ENCODE measurements at places on chromosomes 4 and X.
A peak's percentile ranks its signal among the peaks of the same experiment; 100 is the strongest.

- no peak overlapping the region for H3K27ac ChIP-seq
- H3K4me3 ChIP-seq, result no peak overlapping the region
- no peaks in the 10 kb centered on the region for H3K36me3 ChIP-seq
- H3K4me1 ChIP-seq, result no peaks in the 10 kb centered on the region
- no peak for DNase-seq
- peaks cover 6% of the 10 kb centered on the region for H3K27me3 ChIP-seq
These were observed 37.3 kb upstream of the LPAR4 start for GRCh38 chrX:78710171-78710570.

DNA sequence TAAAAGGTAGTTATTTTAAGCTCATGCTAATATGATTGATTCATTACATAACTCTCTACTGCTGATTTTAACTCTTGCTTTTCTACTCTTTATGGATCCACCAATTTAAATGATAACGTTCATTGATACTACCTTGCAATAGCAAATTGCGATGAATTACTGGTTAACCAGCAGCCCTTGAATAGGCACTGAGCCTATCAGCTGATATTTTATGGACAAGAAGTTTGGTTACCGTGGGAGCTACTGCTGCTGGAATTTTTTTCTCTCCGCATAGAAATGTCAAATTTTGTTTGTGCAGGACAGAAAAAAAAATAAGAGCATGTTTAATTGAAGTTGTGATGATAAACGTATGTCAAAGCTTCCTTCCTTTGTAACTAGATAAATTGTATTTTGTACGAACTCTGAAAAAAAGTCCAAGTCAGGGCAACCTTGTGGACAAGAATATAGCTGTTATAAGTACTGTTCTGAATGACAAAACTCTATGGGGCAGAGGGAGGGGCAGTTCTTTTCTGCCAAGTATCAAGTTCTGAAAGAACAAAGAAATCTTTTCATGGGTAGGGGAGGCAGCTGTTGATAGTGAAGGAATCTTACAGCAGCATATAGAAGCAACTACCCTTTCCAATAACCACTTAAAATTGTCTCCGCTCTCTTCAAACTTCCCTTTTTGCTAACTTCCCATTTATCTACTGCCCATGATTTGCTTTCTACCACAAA is 434.9 kb upstream of the PABPC4L start:
- no peaks in the 10 kb centered on the region for H3K4me1 ChIP-seq
- H3K36me3 ChIP-seq, result no peaks in the 10 kb centered on the region
- no peak overlapping the region for H3K27ac ChIP-seq
- H3K4me3 ChIP-seq, result no peak overlapping the region
- no peaks in the 10 kb centered on the region for H3K27me3 ChIP-seq

DNA sequence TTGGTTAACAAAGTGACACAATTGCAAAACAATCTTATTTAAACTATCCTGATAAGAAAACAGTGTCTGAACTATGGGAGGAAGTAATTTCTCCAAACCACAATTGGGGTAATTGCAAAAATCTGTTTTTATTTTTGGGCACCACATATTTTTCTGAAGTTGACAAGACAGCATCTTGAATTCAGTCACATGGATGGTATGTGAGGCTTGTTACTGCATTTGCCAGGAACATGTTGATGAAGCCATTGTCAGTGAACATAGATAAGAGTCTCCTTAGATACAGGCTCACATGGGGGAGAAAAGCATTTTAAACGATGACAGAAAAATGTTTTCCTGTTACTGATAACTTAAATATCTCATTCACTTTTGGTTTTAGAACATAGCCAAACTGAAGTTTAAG is 5.5 kb upstream of the USP53 start:
- no peaks in the 10 kb centered on the region for H3K27me3 ChIP-seq
- no peak overlapping the region for H3K27ac ChIP-seq
- DNase-seq, result no peak
- H3K4me1 ChIP-seq, result peaks cover 27% of the 10 kb centered on the region
- no peak overlapping the region for H3K4me3 ChIP-seq

GRCh38 chr4:37241647-37242046 is 2.9 kb upstream of the NWD2 start:
- H3K27me3 ChIP-seq, result peaks cover 53% of the 10 kb centered on the region
- H3K4me3 ChIP-seq, result no peak overlapping the region
- no peak for DNase-seq
- no peak overlapping the region for H3K27ac ChIP-seq

DNA sequence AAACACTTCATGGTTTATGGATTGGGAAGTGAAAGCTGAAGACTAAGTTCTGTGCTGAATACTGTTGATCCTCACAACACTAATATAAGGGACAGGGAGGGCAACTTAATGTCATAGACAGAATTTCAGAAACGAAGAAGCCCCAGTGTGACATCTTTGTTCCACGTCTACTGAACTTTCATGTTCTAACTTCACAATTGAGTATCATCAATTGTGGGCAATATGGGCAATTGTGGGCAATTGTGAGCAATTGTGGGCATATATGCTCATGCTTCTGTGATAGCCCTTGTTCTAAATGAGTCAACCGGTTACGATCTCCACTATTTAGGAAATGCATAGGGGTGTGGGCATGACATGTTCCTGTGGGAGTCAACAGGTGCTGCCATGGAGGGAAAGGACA is 33.7 kb downstream of the CYBB start:
- peaks cover 17% of the 10 kb centered on the region for H3K36me3 ChIP-seq
- H3K4me1 ChIP-seq, result peaks cover 45% of the 10 kb centered on the region
- H3K4me3 ChIP-seq, result no peak overlapping the region
- H3K27me3 ChIP-seq, result peaks cover 5% of the 10 kb centered on the region

GRCh38 chrX:18002791-18003190 is 141.7 kb upstream of the RAI2 start:
- DNase-seq, result no peak
- H3K4me3 ChIP-seq, result no peak overlapping the region
- no peaks in the 10 kb centered on the region for H3K36me3 ChIP-seq
- H3K27ac ChIP-seq, result no peak overlapping the region
- no peaks in the 10 kb centered on the region for H3K4me1 ChIP-seq
- peaks cover 15% of the 10 kb centered on the region for H3K27me3 ChIP-seq

GRCh38 chr4:53196882-53197771 is 168.7 kb downstream of the SCFD2 start:
- no peak overlapping the region for H3K4me3 ChIP-seq
- H3K36me3 ChIP-seq, result no peaks in the 10 kb centered on the region
- H3K27me3 ChIP-seq, result no peaks in the 10 kb centered on the region
- H3K27ac ChIP-seq, result no peak overlapping the region
- no peak for DNase-seq

- peaks cover 65% of the 10 kb centered on the region for H3K36me3 ChIP-seq
- H3K4me1 ChIP-seq, result peaks cover 32% of the 10 kb centered on the region
- H3K27me3 ChIP-seq, result no peaks in the 10 kb centered on the region
- peak overlapping the region; percentile 77 for H3K27ac ChIP-seq
These were observed 7.2 kb downstream of the SLC25A6 start for GRCh38 chrX:1384658-1385252.

DNA sequence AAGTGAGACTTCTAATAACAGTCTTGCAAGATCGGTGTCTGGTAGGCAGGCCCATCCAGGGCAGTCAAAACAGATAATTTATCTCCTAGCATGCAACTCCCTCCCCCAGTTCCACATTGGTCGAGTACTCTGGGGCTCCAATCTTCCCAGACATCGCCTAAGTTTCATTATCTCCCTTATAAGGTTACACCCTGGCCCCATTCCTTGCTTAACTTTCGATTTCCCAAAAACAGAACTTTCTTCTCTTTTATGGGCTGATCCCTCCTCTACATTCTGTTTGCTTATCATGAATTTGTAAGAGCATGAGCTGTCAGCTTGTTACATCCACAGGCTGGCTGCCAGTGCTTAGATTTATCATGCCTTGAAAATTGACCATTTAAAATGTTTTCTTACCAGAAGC is 471.3 kb downstream of the TECRL start:
- no peak overlapping the region for H3K4me3 ChIP-seq
- no peak overlapping the region for H3K27ac ChIP-seq
- H3K27me3 ChIP-seq, result no peaks in the 10 kb centered on the region
- no peaks in the 10 kb centered on the region for H3K4me1 ChIP-seq

GRCh38 chr4:71456841-71457240 is 118.0 kb downstream of the SLC4A4 start:
- no peak overlapping the region for H3K4me3 ChIP-seq
- no peak overlapping the region for H3K27ac ChIP-seq
- H3K27me3 ChIP-seq, result no peaks in the 10 kb centered on the region
- no peaks in the 10 kb centered on the region for H3K36me3 ChIP-seq
- no peak for DNase-seq
- no peaks in the 10 kb centered on the region for H3K4me1 ChIP-seq

GRCh38 chr4:42638993-42639392 is 17.9 kb downstream of the ATP8A1 start:
- H3K4me1 ChIP-seq, result peaks cover 60% of the 10 kb centered on the region
- peak overlapping the region; percentile 71 for H3K4me3 ChIP-seq
- no peaks in the 10 kb centered on the region for H3K36me3 ChIP-seq
- peak; percentile 61 for DNase-seq
- H3K27me3 ChIP-seq, result no peaks in the 10 kb centered on the region

- DNase-seq, result peak; percentile 25
- H3K36me3 ChIP-seq, result peaks cover 9% of the 10 kb centered on the region
- peaks cover 20% of the 10 kb centered on the region for H3K4me1 ChIP-seq
- peak overlapping the region; percentile 98 for H3K27ac ChIP-seq
- peaks cover 4% of the 10 kb centered on the region for H3K27me3 ChIP-seq
- H3K4me3 ChIP-seq, result peak overlapping the region; percentile 99
These were observed 964 bp upstream of the HMGB2 start for GRCh38 chr4:173334891-173335752.

DNA sequence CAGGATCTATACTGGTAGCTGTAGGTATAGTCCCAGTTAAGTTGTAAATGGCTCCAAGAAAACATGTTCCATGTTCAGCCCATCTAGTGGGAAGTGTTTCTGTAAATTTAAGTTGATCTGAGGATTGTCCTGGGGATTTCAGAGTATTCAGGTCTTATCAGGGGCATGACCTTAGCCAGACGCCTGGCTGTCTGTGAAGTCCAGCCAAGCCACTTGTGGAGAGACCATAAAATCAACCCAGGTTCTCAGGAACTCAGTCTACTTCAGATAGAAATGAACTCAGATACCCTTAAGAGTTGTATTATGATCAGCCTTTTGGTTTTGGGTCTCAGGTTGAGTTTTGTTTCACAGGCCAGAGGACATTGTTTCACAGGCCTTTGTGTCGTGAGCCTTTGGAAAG is 95.9 kb downstream of the EGF start:
- no peak for DNase-seq
- no peak overlapping the region for H3K4me3 ChIP-seq
- no peaks in the 10 kb centered on the region for H3K36me3 ChIP-seq
- H3K27ac ChIP-seq, result no peak overlapping the region
- H3K4me1 ChIP-seq, result peaks cover 2% of the 10 kb centered on the region

DNA sequence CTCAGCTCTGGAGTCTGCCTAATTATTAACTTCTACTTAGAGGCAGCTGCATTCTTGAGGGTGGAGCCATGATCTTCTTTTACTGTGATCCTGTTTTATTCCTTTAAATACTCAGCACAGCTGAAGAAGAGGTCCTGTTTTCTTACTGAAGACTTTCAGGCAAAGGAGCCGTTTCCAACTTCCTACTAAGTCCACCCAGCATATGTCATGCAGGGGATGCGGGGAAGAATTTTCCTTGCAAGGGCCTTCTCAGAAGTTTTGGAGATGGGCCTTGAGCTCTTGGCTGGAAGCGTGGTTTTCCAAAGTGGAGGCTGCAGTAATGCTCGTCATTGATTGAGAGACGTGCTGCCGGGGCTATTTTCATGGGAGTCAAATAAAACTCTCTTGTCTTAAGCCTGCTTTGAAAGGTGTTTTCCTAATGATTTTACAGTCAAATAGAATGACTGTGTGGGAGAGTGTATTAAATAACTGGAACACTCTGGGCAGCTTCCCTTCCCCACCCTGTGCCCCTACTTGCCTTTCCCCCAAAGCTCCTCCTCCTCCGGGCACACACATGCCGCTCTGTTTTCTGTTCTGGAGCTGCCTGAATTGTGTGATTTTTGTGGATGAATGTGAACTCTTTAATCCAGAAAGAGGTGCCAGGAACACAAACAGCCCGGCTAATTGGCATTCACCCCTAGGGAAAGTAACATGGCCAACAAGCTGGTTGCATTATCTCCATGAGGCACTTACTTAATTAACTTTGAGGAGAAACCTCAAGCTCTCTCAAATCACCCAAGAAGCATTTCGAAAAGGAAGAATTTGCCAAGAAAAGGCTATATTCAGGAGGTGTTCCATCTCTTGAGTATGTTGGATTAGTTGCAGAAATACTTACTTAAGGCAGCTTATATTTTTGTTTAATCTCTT is 28.1 kb downstream of the FGF2 start:
- no peak overlapping the region for H3K4me3 ChIP-seq
- no peak for DNase-seq
- H3K27ac ChIP-seq, result no peak overlapping the region

GRCh38 chr4:122243785-122244184 is 91.7 kb downstream of the BLTP1 start:
- no peak overlapping the region for H3K4me3 ChIP-seq
- H3K27me3 ChIP-seq, result no peaks in the 10 kb centered on the region
- H3K36me3 ChIP-seq, result peaks cover 26% of the 10 kb centered on the region
- no peak for DNase-seq

- peaks cover 55% of the 10 kb centered on the region for H3K27me3 ChIP-seq
- peaks cover 8% of the 10 kb centered on the region for H3K4me1 ChIP-seq
- no peak for DNase-seq
- peak within 1 kb of the TSS; percentile 70 for H3K27ac ChIP-seq
- no peaks in the 10 kb centered on the region for H3K36me3 ChIP-seq
These were observed at the start of gene INPP4B for GRCh38 chr4:142846108-142846728. Gene INPP4B, minus strand, starts transcription at chr4:142846301.

DNA sequence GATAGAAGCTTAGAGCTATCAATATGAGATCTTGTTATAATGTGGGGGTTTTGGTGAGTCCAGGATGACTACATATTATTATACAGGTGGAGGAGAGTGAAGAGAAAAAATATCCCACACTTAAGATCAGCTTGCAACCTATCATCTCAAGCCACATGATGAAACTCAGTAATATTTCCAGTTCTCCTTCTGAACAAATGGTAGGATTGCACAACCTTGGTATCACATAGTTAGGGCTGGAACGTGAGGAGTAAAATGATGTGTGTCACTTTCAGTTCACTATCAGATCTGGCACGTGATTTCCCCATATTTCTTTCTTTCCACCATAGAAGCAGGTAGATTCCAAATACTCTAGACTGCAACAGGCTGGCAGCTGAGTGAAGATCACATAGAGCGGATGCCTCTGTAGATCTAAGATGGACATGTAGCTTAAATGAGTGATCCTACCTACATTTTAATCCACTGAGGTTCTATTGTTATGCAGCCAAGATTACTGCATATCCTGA is 150.6 kb upstream of the ANKRD50 start:
- no peak for DNase-seq
- H3K4me1 ChIP-seq, result no peaks in the 10 kb centered on the region
- H3K27ac ChIP-seq, result no peak overlapping the region
- H3K27me3 ChIP-seq, result no peaks in the 10 kb centered on the region

DNA sequence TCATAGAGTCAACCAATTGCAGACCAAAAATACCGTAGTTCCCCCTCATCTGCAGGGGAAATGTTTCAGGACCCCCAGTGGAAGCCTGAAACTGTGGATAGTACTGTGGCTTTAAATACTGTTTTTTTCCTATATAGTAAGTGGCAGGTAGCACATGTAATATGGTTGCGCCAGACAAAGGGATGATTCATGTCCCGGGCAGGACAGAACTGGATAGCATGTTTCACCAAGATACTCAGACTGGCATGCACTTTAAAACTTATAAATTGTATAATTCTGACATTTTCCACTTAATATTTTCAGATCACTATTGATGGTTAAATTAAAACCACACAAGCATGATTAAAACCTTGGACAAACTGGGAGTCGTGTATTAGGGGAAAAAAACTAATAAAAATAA is 276.3 kb upstream of the AGA start:
- H3K27ac ChIP-seq, result no peak overlapping the region
- H3K4me3 ChIP-seq, result no peak overlapping the region
- DNase-seq, result no peak
- no peaks in the 10 kb centered on the region for H3K27me3 ChIP-seq
- no peaks in the 10 kb centered on the region for H3K36me3 ChIP-seq
- no peaks in the 10 kb centered on the region for H3K4me1 ChIP-seq
